ENCODE measurements at places on chromosomes 3 and 15.

DNA sequence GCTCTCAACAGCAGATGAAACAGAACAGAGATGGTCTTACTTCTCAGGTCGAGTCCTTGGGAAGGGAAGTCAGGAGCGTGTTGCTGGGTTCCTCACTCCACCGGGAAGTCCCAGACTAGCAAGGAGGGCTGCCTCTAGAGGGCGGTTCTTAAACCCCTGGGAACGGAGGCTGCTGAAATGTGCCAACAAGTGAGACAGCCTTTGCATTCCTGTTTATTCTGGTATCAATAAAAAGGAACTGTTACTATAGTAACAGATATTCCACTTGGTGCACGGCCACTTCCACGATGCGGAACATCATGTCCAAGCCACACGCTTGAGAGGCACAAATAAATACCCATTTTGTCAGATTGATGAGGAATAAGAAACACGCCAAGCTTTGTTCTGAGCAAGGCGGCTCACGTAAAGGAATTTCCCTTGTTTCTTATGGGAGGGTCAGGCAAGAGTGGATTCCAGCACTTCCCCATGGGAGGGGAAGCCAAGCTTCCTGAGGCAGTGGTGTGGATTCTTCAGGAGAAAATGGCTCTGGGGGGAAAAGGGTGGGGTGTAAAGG is at the start of gene FAM107A:
FAM107A (minus strand) TSS at position 123 of the 553 bp plus-strand sequence. CDS start 7,531 bp downstream, outside the sequence.
- no peak for DNase-seq

GRCh38 chr15:76667943-76668715 is 237.0 kb downstream of the SCAPER start:
- no peak for DNase-seq

DNA sequence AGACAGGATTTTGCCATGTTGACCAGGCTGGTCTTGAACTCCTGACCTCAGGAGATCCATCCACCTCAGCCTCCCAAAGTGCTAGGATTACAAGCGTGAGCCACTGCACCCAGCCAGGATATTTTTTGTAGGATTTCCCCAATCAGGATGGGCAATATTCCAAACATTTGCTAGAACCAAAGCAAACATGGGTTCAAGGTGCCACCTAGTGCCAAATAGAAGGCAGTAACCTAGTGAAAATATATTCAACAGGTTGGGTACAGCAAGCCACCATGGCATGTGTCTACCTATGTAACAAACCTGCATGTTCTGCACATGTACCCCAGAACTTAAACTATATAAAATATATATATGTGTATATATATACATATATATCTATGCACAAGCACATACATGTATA is 185.9 kb upstream of the CADM2 start:
- no peak for DNase-seq

DNA sequence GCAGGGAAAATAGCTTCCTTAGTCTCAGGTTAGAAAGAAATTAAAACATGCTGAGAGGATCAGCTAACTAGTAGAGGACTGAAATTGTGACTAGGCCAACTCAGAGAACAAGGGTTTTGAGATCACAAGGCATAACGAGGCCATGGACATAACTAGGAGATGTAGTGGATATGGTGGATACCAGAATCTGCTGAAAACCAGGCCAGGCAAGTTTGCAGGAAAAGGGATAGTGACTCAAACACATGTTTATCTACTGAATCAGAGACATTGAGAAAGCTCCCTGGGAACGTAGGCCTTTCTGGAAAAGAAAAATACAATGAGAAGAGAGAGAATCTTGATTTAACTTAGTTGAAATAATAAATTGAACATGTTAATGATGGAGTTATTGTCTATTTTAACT is 326.5 kb upstream of the GBE1 start:
- DNase-seq = no peak

GRCh38 chr3:134320749-134321148 is 53.5 kb downstream of the AMOTL2 start:
- DNase-seq = no peak

DNA sequence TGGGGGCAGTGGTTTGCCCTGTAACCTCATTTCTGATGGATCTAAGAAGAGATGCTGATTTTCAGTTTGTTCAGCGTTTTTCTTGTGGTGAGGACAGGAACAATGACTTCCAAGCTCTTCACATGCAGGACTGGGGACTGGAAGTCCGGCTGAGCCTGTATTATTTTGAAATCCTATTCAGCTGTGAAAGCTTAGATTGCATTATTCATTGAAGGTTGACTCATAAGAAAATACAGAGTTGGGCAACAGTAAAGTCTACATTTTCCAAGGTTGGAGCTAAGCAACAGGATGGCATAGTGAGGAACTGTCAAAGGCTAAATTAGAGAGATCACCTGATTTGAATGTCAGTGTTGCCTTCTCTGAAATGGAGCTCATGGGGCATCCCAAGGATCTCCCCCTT is 230.9 kb upstream of the FEZF2 start:
- DNase-seq = no peak

GRCh38 chr15:40053079-40053830 is 14.3 kb upstream of the SRP14 start:
- DNase-seq = no peak

GRCh38 chr3:183244219-183244618 is 8.8 kb upstream of the B3GNT5 start:
- DNase-seq = no peak

DNA sequence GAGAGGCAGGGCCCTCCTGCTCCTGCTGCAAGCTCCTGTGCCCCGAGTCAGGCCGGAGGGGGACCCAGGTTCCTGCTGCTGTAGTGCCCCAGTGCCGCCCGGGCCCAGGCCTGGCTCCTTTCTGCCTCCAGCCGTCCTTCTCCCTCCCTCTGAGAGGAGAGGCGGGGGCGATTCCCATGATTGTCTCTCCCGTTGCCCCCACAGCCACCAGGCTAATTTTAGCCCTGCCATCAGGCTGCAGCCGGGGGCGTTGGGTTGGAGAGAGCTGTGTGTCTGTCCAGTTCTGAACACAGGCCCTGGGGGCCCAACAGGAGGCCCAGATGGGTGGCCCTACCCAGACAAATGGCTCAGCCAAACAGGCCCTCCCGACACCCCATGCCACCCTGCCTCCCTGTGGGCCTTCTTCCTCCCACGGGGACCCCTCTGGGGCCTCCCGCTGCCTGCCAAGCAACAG is 214.8 kb downstream of the TBC1D2B start:
- DNase-seq = no peak

GRCh38 chr15:100033140-100033857 is 300.1 kb upstream of the LYSMD4 start:
- DNase-seq = no peak

DNA sequence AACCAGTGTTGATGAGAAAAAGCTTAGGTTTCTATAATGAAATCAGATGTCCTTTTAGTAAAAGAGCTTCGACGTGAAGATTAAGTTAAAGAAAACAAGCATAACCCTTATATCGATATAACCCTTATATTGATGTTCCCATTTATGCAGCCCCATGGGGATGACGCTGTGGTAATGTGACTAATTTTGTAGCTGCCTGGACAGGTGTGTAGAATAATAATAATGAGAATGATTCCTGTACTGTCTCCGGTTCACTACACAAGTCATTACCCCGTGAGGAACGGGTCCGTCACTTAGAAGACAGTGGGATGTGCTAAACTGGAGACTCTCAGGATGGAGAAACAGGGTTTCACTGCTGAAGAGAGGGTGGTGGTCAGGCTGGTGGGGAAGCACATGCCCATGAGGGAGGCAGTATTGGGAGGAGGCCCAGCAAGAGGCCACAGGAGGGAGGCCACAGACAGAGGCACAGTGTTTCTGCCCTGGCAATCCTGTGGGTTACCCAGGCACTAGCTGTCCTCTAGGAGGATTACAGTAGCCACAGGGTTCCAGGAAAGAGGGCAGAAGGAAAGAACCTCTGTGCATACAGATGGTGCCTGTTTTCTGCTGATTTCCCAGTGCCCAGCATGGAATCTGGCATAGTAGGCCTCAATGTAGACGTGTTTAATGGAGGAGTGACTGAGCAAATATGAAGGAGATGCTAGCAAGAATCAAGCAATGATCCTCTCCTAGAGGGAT is 191.1 kb upstream of the TSC22D2 start:
- no peak for DNase-seq

DNA sequence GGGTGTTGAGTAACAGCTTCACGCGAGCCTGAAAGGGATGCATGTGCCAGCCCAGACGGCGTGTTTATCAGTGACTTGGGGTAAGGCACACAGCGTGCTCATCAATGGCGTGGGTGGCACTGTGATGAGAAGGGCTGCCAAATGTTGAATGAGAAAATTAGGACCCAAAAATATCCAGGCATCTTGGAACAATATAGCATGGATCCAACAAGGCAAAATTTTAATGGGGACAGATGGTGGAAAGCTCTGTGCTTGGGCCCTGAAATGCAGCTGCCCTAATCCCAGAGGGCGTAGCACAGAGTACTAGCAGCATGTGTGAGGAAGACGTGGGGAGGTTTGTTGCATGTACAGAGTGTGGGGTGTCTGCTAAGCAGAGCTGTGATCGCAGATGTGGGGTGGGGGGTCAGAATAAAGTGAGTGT is 48.9 kb downstream of the SSUH2 start:
- no peak for DNase-seq

DNA sequence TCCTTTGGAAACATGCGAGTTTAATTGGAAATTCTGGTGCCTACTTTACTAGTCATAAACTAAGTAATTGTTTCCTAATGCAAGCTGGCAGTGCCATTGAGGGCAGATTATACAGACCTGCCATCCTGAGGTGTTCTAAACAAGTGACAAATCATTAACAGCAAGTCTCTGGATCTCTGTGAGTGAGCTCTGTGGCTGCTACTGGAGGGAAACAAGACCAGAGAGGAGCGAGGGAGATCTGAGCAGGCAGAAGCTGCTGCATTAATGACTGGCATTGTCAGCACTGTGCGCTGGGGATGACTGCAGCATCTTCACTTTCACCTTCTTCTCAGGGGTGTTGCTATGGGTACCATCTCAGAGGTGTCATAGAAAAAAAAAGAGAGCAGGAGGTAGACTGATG is 308.4 kb upstream of the DPH6 start:
- DNase-seq = no peak

DNA sequence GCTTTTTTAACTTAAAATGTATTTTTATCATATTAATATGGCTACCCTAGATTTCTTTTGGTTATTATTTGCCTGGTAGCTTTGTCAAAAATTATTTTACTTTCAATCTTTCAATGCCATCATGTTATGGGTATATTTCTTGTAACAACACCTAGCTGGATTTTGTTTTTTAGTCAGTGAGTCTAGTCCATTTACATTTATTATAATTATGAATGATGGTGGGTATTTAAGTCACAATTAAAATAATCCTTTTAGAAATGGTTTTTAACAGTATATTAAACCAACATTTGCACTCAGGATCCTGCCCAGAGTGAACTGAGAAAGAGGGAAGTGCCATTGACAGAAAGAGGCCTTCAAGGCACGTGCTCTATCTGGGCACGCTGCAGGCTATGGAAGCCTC is 39.8 kb upstream of the NUDT16 start:
- DNase-seq = no peak

DNA sequence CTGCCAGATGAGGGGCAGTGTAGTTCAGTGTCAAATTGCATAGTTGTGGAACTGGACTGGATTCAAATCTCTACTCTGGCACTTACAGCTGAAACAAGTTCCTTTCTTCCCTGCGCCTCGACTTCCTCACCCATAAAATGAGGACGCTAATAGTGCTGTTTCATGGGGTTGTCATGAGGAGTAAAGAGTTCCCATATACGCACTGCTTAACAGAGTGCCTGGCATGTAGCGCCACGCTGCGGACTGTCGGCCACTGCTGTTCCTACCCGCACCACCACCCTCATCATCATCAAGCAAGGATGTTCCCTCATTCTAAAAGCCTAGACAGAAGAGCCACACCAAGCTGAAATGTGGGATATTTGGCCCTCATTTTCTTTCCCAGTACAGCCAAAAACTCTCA is 91.9 kb downstream of the CHDH start:
- DNase-seq = no peak

DNA sequence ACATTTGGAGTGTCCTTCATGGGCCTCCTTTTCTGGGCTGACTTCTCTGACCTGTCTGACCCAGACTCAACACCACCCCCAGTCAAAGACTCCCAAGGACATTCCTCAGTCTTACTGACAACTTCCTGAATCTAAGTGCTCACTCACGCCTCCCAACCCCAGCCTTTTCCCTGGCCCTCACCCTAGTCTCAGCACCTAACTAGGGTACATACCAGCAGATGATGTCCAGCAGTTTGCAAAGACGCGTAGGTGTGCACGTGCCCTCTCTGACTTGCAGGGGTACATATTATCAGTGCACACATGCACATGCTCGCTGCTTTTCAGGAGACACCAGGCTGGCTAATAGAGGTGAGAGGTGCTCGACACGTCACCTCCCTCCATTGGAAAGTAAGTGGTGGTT is 38.7 kb upstream of the SLCO2A1 start:
- DNase-seq = no peak

- DNase-seq = no peak
Observed at GRCh38 chr3:150472421-150472820, 64.3 kb downstream of the TSC22D2 start.

DNA sequence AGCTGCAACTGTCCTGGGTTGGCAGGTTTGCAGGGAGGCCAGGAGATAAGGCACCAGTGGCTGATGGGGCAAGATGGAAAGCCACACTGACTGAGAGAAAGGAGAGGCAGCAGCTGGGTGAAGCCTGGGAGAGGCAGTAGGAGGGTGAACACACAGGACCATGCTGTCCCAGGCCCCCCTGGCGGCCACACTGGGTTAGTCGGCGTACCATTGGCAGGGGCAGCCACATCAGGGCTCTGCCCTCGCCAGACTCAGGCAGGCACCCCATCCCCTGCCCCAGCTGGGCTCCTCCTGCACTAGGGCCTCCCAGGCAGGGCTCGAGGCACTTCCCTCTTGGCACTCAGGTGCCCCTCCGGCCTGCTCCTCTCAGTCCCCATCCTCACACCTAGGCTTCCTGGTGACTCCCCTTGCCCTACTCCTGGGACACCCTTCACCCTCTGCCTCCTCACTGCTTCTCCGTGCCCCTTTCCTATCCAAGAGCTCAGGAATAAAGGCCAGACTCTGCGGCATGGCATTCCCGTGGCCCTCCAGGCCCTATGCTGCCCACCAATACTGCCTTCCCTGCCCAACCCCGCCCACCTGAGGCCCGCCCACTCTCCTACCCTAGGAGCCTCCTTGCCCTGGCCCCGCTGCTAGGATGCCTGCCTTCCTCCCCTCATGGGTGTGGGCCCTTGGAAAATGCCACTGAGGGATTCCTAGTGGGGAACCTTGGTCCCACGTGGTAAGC is 28.7 kb upstream of the DUSP7 start:
- DNase-seq = no peak

DNA sequence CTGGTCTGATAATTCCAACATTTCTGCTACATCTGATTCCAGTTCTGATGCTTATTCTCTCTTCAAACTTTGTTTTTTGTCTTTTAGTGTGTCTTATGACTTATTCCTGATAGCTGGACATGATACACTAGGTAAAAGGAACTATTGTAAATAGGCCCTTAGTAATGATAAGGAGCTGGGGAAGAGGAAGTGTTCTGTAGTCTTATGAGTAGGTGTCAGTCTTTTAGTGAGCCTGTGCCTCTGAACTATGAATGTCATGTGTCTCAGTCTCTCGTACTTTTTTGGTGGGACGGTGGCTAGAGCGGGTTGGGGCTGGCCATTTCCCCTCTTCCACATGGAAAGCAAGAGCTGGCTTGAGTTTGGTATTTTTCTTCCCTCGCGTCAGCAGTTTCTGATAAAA is 41.2 kb downstream of the PCCB start:
- no peak for DNase-seq

GRCh38 chr15:94704421-94704820 is 473.1 kb downstream of the MCTP2 start:
- DNase-seq = no peak
